RWPE1 (cell line): ENCODE measurements at places on chromosomes 6 and 20.

GRCh38 chr20:15634102-15634501 lies 939.1 kb downstream of the KIF16B start:
- no peak for DNase-seq

DNA sequence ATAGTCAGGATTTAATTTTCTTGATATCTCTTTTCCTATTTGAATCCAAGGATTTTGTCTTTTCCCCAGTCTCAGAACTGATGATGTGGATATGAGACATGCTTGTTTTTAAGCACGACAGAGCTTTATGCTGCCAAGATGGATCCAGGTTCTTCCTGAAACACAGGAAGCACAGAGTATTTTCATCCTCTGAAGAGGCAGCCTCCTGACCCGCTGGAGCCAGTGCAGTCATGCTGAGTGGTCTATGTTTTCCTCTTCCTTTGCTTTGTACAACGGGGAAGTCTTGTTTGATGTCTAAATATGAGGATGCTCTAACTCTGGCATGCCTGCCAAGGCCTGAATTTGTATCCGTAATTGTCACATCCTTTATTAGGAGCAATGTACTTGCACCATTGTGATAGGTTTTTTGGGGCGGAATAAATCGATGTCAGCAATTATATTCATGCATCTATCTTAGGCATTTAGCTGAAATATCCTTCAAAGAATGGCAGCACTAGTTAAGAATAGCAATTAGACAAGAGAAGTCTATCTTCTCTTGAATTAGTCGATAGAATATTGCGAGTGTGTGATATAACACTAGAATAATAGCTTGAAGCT lies 407.1 kb upstream of the JAG1 start:
- DNase-seq = no peak

GRCh38 chr20:49187330-49187850 lies 744 bp downstream of the STAU1 start:
- peak; percentile 34 for DNase-seq

- no peak for DNase-seq
These were observed 9.2 kb upstream of the MAS1L start for GRCh38 chr6:29496961-29497360.

DNA sequence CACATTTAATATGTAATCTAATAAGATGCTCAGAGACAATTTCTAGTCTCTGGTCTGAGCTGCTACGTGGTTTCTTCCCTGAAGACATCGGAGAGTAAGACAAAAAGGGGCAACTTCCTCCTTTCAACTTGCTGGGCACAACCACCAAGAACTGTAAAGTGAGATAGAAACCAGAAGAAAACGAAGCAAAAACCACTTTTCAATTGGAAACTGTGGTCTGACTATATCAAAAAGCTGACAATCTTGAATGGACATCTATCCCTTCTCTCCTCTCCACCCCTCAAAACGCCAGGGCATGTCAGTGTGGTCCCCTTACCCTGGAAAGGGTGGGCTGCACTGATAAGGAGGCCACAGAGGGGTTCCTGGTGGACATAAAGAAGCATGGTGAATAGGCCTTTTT lies 269.1 kb downstream of the CD83 start:
- no peak for DNase-seq

DNA sequence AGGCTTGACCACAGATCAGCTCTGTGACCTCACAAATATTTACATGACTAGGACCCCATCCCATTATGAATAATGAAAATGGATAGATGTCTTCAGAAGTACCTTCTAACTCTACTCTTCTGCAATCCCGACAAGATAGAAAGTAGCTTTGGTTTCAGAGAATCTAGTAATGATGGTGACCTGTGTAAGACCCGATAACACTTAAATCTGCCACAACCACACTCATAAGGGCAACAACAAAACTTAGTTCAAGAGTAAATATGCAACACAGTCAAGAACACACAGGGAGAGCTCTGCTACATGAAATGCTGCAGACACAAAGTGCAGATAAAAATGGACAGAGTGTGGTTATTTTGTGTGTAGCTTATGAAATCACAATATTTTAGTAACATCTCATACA lies 9.6 kb downstream of the CHD6 start:
- DNase-seq = no peak

GRCh38 chr20:10994991-10995700 lies 321.3 kb upstream of the JAG1 start:
- DNase-seq = no peak

GRCh38 chr20:64047968-64048401 lies 1.5 kb downstream of the SOX18 start:
- DNase-seq = no peak

- DNase-seq = no peak
These were observed 76.7 kb downstream of the PLEKHG1 start for GRCh38 chr6:150676344-150676743.

DNA sequence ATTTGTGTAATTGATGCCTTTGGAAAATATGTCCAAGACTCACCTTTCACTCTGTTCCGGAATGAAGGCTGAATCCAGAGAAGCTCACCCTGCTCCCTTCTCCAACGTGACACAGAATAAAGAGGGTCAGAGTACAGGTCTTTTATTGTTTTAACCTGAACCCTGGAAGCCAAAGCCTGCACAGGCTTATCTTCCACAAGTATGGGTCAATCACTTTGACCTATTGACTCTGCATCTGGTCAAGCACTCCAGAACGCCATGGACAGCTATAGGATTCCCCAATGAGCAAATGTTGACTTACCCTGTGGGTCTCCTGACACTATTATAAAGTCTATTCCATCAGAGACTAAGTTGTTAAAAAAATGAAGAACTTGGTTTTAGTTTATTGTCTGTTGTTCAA lies 158.4 kb upstream of the MYLIP start:
- no peak for DNase-seq

DNA sequence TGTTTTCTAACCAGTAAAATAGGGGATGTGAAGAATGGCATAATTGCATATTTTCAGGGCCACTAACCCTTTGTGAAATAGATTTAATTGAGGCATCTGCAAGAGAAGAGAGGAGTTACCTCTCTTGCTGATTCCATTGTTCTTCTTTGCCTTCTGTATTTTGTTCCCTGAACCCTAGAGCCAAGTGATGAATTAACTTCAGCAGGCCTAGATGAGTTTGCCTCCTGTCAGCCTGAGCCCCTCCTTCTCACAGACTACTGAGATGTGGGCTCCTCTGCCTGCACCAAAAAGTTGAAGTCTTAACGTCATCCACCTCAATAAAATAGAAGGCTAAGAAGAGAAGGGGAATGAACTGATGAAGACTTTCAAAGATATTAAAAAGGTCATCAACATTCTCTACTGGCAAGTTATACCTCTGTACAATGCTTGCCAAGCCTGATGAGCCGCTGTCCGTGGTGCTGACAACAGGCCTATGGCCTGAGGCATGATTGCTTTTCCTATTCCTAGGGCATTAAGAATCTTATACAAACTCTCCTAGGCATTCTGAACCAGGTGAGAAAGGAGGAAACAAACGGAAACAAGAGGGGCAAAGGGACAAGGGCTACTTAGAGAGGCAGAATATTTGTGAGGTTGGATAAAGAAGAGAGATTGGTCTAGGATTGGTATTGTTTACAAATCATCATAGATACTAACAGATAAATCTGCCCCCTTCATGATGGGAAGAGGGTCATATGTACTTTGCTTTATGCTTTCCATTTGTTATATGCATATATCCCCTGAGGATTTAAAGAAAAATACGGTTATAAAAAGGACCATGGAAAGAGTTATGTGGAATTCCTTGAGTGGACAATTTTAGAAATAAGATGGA lies 46.8 kb downstream of the CD24 start:
- peak; percentile 63 for DNase-seq

GRCh38 chr20:37162646-37163045 lies 16.5 kb upstream of the RPN2 start:
- no peak for DNase-seq

- DNase-seq = no peak
These were observed 93.6 kb downstream of the ARMC2 start for GRCh38 chr6:108941859-108942258.

DNA sequence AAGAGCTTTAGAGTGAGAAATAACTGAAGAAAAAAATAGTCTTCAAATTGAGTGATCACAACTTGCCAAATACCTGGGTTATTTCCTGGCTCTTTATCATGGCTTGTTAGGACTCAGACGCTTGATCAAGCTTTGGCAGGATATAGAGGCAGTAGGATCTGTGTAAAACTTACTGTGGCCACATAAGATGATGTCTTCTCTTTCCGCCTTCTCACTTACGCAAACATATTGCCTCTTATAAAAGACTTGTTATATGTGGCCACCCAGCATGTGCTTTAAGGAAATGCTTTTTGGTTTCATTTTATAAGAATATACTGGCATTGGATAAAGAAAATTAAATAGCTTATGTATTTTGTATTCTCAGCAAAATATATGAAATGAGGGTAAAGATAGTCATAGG lies 101.8 kb upstream of the AKIRIN2 start:
- DNase-seq = no peak

- DNase-seq = peak; percentile 92
These were observed 12.2 kb upstream of the DSTN start for GRCh38 chr20:17557675-17558006.

DNA sequence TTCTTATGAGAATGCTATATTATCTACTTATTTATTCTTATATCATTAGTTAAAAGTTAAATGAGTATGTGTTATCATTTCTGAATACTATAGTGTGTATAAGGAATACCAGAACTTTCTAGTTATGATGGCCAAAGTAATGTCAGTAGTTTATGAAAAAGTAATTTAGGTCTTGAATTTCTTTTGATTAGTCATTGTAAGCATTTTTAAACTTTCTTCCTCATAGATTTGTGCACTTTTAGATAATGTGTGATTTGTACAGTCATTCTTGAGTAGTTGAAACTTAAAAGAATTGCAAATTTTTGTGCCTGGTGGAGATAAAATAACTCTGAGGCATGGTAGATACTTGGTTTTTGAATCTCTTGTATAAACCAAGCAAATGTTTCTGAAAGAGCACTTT lies 311.3 kb downstream of the CDKAL1 start:
- DNase-seq = no peak

DNA sequence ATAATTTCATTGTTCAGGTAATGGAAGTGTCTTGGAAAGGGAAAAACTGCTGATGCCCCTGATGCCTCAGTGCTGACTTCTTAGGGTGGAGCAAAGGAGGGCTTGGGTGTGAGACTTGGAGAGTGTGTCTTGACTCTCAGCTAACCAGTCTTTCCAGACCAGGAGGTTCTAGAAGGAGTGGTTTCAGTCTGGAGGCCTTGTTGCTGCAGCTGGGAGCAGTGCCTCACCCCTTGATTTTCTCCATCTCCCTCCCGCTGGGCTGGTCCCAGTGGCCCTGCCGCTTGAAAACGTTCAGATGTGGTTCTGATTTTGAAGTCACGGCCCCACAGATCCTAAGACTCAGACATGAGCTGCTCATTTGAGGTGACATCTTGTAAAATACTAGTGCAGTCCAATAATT lies 5.4 kb downstream of the DSP start:
- DNase-seq = no peak

DNA sequence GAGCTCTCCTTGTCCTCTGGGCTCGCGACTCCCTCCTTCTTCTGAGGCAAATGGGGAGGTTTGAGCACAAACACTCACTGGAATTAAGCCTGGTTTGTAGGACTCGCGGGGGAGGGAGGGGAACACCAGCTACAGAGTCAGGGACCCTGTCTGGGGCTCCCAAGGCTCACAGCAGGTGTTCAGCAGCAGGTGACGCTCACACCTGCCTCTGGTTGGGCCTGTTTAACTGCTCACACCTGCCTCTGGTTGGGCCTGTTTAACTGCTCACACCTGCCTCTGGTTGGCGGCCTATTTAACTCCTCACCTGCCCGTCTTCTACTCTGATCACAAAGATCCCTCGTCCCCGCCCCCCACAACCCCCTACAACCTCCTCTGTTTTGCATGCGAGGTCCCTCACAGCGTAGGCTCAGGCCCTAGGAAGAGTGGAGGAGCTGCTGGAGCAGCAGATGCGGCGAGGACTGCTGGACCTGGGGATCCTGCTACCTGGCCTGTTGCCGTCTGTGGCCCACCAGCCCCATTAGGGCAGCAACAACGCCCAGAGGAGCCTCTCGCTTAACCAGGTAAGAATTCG lies 181.9 kb downstream of the ERMARD start:
- DNase-seq = no peak

DNA sequence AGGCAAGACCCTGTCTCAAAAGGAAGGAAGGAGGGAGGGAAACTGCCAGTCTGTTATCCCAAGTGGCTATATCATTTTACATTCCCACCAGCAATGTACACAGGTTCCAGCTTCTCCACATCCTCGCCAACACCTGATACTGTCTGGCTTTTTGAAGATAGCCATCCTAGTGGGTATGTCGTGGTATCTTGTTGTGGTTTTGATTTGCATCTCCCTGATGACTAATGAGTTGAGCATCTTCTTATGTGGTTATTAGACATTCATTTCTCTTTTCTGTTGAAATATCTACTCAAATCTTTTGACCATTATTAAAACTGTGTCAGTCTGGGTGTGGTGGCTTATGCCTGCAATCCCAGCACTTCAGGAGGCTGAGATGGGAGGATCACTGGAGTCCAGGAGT lies 47.9 kb upstream of the ARID1B start:
- peak; percentile 14 for DNase-seq

DNA sequence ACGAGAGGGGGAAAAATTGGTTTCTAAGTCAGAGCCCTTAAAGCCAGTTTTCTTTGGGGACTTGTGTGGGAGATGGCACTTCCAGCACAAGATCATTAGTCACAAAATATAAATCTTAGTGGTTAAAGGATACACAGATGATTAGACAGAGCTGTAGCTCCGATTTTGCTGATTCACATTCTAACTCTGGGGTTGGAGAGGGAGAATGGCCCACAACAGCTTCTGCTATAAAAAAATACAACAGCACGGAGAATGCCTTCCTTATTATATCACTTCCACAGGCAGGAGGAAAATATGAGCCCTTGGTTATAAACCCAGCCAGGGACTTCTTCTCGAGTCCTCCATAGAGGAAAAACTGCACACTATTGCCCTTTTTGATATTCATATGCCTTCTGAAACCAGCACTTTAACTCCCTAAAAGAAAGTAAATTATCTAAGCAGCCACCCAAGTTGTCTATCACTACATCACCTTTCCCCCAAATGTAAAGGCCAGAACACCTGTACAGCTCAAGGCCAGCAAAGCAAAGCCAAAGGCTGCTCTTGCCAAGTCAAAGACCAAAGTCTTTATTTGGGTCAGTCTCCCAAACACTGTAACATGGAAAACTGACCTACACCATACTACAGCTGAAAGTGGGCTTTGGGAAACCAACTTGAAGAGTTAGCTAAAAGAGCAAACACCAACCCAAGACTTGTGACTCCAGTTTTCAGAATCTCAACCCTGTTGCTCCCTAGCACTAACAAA lies 10.4 kb downstream of the MRPL14 start:
- no peak for DNase-seq

DNA sequence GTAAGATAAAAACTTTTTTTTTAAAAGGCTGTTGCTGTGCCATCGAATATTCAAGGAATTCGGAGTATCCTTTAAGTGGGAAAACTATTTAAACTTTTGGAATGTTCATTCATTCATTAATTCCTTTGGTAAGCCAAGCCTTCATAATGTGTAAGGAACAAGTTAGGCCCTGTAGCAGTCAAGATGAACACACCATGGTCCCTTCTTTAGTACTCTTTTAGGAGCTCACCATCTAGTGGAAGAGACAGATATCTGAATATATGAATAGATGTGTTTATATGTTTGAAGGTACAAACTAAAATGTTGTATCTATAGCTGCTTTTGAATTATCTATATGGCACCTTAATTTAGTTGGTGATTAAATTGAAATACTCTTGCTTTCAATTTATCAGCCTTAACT lies 5.8 kb downstream of the SPO11 start:
- peak; percentile 41 for DNase-seq
